ENCODE measurements at places on chromosomes 3 and 15. TPM values are rescaled to one million over a fixed set of nuclear protein-coding genes. Genes with fewer than 3 reads are reported as not detected.

The SLC24A5 gene
- total RNA-seq = not detected

The GMNC gene
- not detected for total RNA-seq

The SV2B gene
- 0.11 TPM for total RNA-seq

The TRIM42 gene
- not detected for total RNA-seq

The GRAMD1C gene
- 0.21 TPM for total RNA-seq

GRCh38 chr3:152511904-152512303 lies 243.2 kb downstream of the MBNL1 start:
- DNase-seq = no peak

GRCh38 chr15:84778194-84778593 lies 29.8 kb downstream of the ZNF592 start:
- DNase-seq = no peak

The KY gene
- 0.43 TPM for total RNA-seq

The TRIM69 gene
- total RNA-seq = 40.3 TPM

- no peak for DNase-seq
Measured at GRCh38 chr3:98587654-98588053, 5.8 kb downstream of the CPOX start.

DNA sequence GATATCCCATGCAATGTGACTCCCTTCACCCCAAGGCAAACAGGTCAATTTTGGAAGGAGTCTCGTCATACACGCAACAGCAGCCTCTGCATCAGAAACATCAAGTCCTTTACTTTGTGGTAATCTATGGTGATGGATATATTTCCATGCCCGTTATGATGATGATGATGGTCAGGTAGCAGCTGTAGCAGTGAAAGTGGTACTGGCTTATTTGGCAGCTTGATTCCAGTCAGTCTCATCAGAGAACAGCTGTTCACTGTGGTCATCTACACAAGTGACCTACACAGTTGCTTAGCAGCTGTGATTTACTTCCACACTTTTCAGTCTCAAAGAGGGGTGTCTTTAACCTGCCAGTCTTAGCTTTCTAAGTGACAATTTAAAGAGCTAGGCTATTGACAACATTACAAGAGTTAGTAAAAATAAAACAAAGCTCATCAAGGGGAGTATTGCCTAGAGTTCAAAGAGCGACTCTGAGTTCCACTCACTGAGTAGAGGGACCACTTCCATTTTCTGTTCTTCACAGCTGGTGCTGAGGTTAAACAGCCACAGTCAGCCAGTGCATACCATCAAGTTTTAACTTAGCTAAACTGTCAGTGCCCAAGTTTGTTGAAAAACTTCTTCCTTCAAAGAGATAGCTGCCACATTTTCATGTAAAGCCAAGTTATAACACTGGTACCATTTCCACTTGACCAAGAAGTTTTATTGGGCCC lies 587.4 kb upstream of the KCNMB2 start:
- DNase-seq = no peak

- DNase-seq = peak; percentile 22
Measured at GRCh38 chr3:135018149-135018923, 223.3 kb downstream of the EPHB1 start.

- DNase-seq = no peak
Measured at GRCh38 chr3:107953722-107954121, 137.1 kb downstream of the CD47 start.

The P2RY12 gene
- not detected for total RNA-seq

DNA sequence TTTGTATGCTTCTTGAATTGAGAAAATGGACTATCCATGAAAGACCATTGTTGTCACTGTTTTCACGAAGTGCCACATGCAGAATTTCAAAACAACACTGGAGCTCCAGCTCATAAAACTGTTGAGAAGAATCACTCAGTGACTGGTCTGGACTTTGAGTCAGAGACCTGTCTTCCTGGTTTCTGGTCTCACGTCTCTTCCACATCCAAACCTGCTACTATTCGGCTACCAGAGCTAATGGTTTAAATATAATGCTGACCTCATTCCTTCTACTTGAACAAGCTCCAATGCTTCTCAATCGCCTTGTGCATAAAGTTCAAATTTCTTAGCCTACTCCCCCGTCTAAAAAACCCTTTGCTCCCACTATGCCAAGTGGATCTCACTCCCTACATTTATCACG lies 227.9 kb upstream of the NR2F2 start:
- no peak for DNase-seq

DNA sequence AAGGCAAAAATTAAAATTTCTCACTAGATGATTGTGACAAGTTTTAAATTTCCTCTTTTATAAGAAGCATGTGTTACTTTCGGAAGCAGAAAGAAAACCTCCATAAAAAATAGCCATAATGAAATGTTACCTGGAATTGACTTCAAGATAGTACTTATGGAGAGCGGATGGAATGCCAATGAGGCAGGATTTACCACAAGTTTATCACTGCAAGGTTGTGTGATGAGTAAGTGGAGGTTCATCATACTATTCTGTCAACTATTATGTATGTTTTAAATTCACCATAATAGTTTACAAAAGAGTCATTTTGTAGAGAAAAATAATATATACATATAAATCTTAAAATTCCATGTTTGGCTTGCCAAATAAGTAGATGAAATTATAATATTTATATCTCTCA lies 230.3 kb downstream of the SCAPER start:
- no peak for DNase-seq

The AAGAB gene
- total RNA-seq = 27.8 TPM

DNA sequence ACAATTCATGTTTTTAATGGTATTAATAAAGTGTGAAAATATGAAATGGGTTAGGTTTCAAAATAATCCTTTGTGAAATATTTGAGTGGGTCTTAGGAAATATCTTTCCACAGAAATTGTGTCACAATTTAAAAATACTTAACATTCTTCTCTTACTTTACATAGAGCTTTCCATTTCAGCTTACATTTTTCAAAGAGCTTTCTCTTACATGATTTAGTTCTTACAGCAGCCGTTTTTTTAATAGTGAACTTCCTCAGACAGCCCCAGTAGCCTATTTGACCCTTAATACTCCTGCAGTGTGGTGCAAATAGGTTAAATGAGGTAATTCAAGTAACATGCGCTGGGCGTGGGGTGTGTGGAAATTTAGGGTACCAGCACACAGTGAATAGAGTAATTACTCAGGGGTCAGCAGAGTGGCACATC lies 21.8 kb downstream of the P2RY12 start:
- DNase-seq = no peak

- no peak for DNase-seq
Measured at GRCh38 chr3:175421902-175422301, 562.8 kb downstream of the NAALADL2 start.

The PLSCR5 gene
- total RNA-seq = not detected

DNA sequence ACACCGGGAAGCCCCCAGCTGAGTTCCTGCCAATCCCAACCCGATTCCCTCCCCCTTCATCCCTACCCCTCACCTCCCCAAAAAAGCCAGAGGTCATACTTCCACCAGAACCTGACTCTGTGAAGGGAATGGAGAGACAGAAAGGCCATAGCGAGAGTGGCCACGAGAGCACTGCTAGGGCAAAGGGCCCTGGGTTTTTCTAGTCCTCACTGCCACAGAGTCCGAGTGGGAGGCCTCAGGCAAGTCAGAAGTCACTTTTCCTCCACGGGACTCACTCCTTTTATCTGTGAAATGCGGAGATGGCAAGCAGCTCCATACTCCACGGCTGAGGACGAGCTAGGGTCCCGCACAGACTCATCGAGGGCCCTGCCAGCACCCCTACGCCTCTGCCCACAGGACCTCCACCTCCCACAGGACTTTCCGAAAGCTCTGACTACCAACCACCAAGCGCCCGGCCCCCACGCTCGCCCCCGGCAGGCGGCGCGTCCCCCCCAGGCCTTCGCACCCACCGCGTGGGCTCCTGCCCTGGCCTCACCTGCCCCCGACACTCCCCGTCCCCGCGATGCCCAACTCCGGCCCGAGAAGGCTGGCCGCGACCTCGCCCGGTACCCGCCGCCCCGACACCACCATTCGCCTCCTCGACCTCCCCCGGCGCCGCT lies 792 bp downstream of the ATP13A3 start:
- DNase-seq = peak; percentile 79

DNA sequence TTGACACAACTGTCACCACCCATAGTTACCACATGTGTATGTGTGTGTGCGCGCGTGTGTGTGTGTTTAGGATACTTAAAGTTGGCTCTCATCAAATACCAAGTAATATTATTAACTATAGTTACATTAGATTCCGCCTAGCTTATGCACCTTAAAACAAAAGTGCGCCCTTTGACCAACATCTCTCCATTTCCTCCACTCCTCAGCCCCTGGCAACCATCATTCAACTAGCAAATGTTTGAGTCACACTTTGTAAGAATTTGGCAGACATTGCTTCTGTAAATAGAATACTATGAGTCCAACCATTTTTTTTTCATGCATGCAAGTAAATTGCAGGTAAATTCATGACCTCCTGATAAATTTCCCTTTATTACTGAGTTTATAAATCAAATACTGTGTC lies 169.3 kb downstream of the GBE1 start:
- no peak for DNase-seq

- no peak for DNase-seq
Measured at GRCh38 chr3:124999897-125000435, 55.8 kb downstream of the HEG1 start.

DNA sequence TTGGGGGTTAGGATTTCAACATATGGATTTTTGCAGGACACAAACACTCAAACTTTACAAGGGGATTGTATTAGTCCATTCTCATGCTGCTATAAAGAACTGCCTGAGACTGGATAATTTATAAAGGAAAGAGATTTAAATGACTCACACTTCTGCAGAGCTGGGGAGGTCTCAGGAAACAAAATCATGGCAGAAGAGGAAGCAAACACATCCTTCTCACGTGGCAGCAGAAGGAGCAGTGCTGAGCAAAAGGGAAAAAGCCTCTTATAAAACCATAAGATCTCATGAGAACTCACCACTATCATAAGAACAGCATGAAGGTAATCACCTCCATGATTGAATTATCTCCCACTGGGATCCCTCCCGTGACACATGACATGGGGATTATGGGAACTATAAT lies 1183.1 kb downstream of the ZPLD1 start:
- DNase-seq = no peak

GRCh38 chr15:67267951-67268941 lies 13.7 kb downstream of the IQCH start:
- no peak for DNase-seq

- no peak for DNase-seq
Measured at GRCh38 chr3:113166719-113167492, 44.5 kb upstream of the BOC start.

- no peak for DNase-seq
Measured at GRCh38 chr15:62190274-62190673, 25.2 kb upstream of the C2CD4B start.

The CGNL1 gene
- total RNA-seq = 3.5 TPM

DNA sequence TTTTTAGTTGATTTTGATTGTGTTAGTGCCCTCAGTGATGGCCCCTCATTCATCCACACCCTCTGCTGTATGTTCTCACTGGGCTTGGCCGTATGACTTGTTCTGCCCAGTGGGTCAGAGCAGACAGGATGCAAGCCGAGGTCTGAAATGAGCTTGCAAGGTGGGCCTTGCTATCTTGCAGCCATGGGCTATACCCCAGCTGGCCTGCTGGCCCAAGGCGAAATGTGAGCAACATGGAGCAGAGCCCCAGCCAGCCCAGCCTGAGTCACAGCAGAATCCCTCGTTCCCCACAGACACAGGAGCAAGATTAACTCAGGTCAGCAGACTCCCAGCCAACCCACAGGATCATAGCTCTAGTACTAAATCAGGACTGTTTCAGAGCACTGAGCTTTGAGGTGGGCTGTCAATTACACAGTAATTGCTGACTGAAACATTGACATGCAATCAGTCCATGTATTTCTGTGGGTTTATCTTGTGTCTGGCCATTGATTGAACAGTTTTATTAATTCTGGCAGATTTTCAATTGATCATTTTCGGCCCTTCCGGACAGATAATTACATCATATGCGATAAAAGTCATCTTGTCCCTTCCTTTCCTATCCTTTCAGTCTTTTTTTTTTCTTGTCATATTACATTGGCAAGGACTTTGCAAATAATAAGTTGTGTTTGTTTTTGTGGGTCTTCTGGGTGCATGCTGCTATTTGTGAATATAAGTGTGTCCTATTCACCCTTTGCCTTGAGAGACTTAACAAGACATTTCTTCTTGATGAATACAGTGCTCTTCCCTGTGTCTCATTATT lies 27.1 kb downstream of the KLF15 start:
- DNase-seq = peak; percentile 53

DNA sequence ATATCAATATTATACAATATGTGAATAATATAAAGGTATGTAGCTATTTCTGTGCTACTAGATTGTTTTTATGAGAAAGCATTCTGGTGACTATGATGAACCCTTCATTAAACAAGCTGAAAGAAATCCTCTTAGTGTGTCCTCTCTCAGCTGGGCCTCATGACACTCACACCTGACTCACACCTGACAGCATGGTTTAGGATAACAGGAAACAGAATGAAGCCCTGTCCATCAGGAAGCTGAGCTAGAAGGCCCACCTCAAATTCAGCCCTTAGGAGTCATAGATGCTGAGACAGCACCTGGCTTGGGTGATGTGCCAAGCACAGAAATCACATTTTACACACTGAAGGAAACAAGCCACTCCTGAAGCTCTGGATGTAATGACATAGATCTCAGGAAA lies 30.8 kb downstream of the CHCHD4 start:
- DNase-seq = no peak

DNA sequence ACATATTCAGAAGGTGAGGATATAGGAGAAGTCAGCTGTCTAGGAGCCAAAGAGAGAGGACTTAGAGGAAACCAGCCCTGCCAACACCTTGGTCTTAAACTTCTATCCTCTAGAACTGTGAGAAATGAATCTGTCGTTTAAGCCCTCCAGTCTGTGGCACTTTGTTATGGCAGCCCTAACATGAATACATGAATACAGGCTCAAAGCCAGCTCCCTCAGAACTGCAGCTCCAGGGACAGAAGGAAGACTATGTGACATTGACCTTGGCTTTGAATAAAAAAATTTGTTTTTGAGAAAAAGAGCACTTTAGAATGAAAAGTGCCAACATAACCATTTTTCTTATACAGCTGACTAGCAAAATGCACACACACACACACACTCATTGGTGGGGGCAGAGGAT lies 110.9 kb upstream of the ATP2B2 start:
- DNase-seq = no peak

- DNase-seq = no peak
Measured at GRCh38 chr3:13345284-13345683, 74.8 kb downstream of the NUP210 start.

The GLDN gene
- 3.4 TPM for total RNA-seq

DNA sequence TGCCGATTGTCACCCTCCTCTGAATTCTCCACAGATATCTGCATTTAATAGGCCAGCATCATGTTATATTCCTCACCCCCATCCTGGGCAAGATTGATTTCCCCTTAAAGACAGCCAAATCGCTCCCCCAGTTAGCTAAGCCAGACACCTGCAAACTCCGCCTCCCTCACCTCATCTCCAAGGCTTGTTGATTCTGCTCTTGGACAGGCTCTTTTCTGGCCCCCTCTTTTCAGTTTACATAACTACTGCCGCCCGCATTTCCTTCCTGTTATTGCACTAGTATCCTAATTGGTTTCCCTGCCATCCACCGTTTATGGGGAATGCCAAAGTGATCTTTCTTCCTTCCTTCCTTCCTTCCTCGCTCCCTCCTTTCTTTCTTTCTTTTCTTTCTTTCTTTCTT lies 214.7 kb upstream of the MRPL3 start:
- DNase-seq = no peak

GRCh38 chr3:45417930-45418847 lies 29.8 kb downstream of the LARS2 start:
- DNase-seq = no peak

- no peak for DNase-seq
Measured at GRCh38 chr15:79088426-79089205, 2.0 kb downstream of the RASGRF1 start.

The GLCE gene
- 13.9 TPM for total RNA-seq
